ENCODE measurements at places on chromosomes 3 and 15. TPM values are rescaled to one million over a fixed set of nuclear protein-coding genes. Genes with fewer than 3 reads are reported as not detected.

DNA sequence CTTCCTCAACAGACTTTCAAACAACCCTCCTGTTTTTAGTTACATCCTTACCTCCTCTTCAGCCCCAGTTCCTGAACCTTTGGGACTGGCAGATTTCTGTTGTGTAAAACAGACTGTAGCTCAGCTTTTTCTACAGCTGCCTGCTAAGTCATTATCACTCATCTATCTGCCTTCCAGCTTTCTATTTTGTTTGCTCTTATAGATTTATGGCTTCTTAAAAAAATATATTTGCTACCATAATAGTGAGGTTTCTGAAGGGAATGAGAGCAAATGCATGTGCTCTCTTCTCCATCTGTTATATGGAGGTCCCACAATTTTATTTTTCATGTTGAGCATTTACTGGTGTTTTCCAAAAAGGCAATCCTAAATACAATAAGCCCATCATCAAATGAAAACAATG lies 18.2 kb upstream of the GJD2 start:
- peaks cover 9% of the 10 kb centered on the region for H3K27me3 ChIP-seq
- H3K27ac ChIP-seq: no peak overlapping the region
- H3K4me3 ChIP-seq: no peak overlapping the region
- DNase-seq: no peak
- H3K4me1 ChIP-seq: no peaks in the 10 kb centered on the region

- H3K4me3 ChIP-seq: peak within 1 kb of the TSS; percentile 90
- DNase-seq: peak; percentile 98
- H3K4me1 ChIP-seq: peaks cover 43% of the 10 kb centered on the region
Measured at GRCh38 chr15:59688782-59689625, at the start of gene BNIP2. TSS of gene BNIP2 (minus strand) at chr15:59689320. CDS start at chr15:59682457, 6,863 bp downstream.

DNA sequence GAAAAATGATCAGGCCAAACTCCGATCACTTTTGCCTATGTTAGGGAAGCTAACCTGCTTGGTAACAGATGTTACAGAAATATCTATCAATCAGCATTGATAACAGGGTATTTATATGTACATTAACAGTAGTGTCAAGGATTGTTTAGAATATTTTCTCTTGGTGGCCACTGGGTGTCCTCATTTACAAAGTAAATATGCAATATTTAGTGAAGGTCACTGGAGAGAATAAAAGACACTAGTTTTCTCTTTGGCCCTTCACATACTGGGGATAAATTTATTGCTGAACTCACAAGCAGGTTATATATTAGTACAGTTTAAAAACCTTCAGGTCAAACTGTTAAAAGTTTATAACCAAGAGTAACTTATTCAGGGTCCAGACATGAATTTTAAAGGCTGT lies 69.0 kb downstream of the TIGIT start:
- H3K36me3 ChIP-seq: no peaks in the 10 kb centered on the region
- DNase-seq: no peak
- H3K27me3 ChIP-seq: no peaks in the 10 kb centered on the region
- H3K27ac ChIP-seq: no peak overlapping the region
- no peak overlapping the region for H3K4me3 ChIP-seq
- peaks cover 17% of the 10 kb centered on the region for H3K4me1 ChIP-seq

CRYGS gene
- 2.5 TPM for total RNA-seq

KIF15 gene
- 41.0 TPM for total RNA-seq

WDR73 gene
- 13.7 TPM for total RNA-seq
